SJCRH30 (cell line): ENCODE measurements at places on chromosomes 4 and X. TPM values are rescaled to one million over a fixed set of nuclear protein-coding genes. Genes with fewer than 3 reads are reported as not detected.
A peak's percentile ranks its signal among the peaks of the same experiment; 100 is the strongest.

GPR82 gene
- not detected in 2 replicates for total RNA-seq

PCSK1N gene
- not detected in 2 replicates for total RNA-seq

KIAA1210 gene
- not detected in 2 replicates for total RNA-seq

IL13RA1 gene
- total RNA-seq = 38.6 and 41.6 TPM in 2 replicates

RASL11B gene
- 21.2 and 26.6 TPM in 2 replicates for total RNA-seq

MAGEA2 gene
- 0.83 TPM in 1 of 2 replicates, not detected in the other for total RNA-seq

DNA sequence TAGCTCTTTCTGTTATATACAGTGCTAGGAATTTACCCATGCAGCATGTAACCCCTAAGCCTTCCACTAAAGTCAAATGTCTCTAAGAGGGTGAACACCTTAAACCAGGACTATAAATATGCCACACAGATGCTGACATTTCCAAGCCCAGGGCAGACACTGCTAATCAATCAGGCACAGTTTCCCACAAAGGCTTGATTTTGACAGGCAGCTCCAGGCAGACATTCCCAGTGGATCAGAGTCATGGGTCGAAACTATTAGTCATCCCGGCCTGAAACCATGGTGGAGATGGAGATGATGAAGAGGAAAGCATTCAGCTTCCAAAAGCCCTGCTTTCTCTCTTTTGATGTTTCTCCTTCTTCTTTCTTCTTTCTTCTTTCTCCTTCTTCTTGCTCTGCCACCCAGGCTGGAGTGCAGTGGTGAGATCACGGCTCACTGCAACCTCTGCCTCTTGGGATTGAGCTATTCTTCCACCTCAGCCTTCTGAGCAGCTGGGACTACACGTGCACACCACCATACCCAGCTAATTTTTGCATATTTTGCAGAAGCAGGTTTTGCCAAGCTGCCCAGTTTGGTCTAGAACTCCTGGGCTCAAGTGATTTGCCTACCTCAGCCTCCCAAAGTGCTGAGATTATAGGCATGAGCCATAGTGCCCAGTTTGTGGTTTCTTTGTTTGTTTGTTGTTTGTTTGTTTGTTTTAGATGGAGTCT, 21.0 kb upstream of the SORCS2 start:
- no peaks in the 10 kb centered on the region for H3K27me3 ChIP-seq
- no peaks in the 10 kb centered on the region; the same call in 1 of the 2 replicates for H3K4me1 ChIP-seq
- H3K27ac ChIP-seq = no peak overlapping the region
- H3K36me3 ChIP-seq = no peaks in the 10 kb centered on the region
- H3K4me3 ChIP-seq = no peak overlapping the region

DNA sequence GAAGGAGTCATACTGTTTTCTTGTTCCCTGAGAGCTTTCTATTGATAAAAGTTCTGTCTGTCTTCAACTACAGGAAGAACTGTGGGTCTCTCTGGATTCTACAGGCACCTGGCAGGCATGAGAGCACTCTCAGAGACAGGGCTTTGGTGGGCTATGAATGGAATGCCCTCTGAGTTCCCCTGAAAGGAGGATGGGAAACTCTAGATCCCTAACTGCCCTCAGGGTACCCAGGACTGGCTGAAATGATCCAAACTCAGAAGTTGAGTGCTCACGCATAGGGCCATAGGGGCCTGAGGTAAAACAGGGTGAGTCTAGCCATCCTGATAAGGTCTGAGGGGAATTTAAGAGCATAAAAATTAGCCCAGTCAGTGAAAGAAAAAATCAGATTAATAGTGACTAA, 59.0 kb upstream of the SCRG1 start:
- DNase-seq = no peak
- H3K27ac ChIP-seq = no peak overlapping the region
- H3K36me3 ChIP-seq = no peaks in the 10 kb centered on the region
- no peak overlapping the region for H3K4me3 ChIP-seq
- H3K27me3 ChIP-seq = no peaks in the 10 kb centered on the region

GRCh38 chr4:16866974-16867373, 31.5 kb downstream of the LDB2 start:
- H3K27ac ChIP-seq = no peak overlapping the region
- DNase-seq = no peak
- no peaks in the 10 kb centered on the region for H3K4me1 ChIP-seq

GRCh38 chrX:153649178-153649914, 2.3 kb downstream of the DUSP9 start:
- no peak overlapping the region for H3K27ac ChIP-seq
- no peaks in the 10 kb centered on the region for H3K27me3 ChIP-seq
- H3K4me1 ChIP-seq = no peaks in the 10 kb centered on the region
- peak; percentile 34 for DNase-seq
- H3K4me3 ChIP-seq = no peak overlapping the region

- H3K4me1 ChIP-seq = no peaks in the 10 kb centered on the region
- DNase-seq = no peak
- no peak overlapping the region for H3K4me3 ChIP-seq
- H3K27me3 ChIP-seq = no peaks in the 10 kb centered on the region
- no peaks in the 10 kb centered on the region for H3K36me3 ChIP-seq
Observed at GRCh38 chr4:30402276-30402675, 317.9 kb upstream of the PCDH7 start.

DNA sequence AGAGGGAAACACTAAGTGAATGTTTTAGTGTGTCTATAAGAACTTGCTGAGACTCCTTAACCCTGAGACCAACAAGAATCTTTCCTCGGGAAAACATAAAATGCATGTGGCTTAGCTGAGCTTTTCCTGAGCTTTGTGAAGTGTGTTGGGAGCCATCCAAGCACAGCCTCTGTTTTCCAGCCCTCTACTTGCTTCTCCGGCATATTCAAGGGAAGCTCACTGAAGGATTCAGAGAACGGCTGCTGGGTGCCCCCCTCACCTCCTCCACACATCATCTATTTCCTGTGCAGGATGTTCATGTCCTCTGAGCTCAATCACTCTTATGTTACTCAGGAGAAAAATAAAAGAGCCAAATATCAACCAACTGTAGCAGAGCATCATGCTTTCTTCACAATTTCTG, 492.1 kb downstream of the IL15 start:
- no peaks in the 10 kb centered on the region for H3K4me1 ChIP-seq
- H3K36me3 ChIP-seq = peaks cover 9% of the 10 kb centered on the region
- H3K4me3 ChIP-seq = no peak overlapping the region
- DNase-seq = no peak

GRCh38 chr4:5036239-5036638, 15.0 kb upstream of the STK32B start:
- no peak overlapping the region for H3K4me3 ChIP-seq
- H3K36me3 ChIP-seq = no peaks in the 10 kb centered on the region
- no peaks in the 10 kb centered on the region for H3K27me3 ChIP-seq
- H3K27ac ChIP-seq = no peak overlapping the region

DNA sequence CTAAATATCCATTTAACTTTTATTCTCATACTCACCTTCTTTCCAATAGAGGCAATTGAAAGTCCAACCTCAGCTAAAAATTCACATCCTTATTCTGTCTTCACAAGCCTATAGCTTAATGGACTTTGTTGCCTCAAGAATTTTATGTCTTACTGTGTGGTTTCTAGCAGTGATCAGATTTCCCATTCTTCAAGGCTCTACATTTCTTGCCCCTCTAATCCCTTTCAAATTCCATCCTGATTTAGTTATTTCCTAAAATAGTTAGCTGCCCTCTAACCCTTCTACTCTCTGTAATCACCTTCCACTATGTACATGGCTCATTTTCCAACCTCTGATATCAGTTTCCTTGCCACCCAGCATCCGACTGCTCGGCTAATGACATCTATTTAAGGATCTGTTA, 204.1 kb upstream of the CENPE start:
- peaks cover 34% of the 10 kb centered on the region for H3K4me1 ChIP-seq
- H3K27me3 ChIP-seq = no peaks in the 10 kb centered on the region
- H3K36me3 ChIP-seq = no peaks in the 10 kb centered on the region
- H3K4me3 ChIP-seq = no peak overlapping the region
- DNase-seq = peak; percentile 17
- H3K27ac ChIP-seq = peak overlapping the region; percentile 40

- H3K27ac ChIP-seq = no peak overlapping the region
- no peak for DNase-seq
- no peak overlapping the region for H3K4me3 ChIP-seq
- H3K4me1 ChIP-seq = peaks cover 39% of the 10 kb centered on the region
- H3K27me3 ChIP-seq = no peaks in the 10 kb centered on the region
Observed at GRCh38 chr4:8557151-8558076, 22.8 kb upstream of the GPR78 start.

- peak; percentile 6 for DNase-seq
- no peak overlapping the region for H3K4me3 ChIP-seq
- no peak overlapping the region for H3K27ac ChIP-seq
- H3K4me1 ChIP-seq = no peaks in the 10 kb centered on the region
- no peaks in the 10 kb centered on the region for H3K36me3 ChIP-seq
Observed at GRCh38 chr4:100935090-100935489, 412.2 kb downstream of the PPP3CA start.

GRCh38 chr4:41385481-41385880, 128.8 kb downstream of the UCHL1 start:
- no peak overlapping the region for H3K4me3 ChIP-seq
- no peaks in the 10 kb centered on the region for H3K27me3 ChIP-seq
- H3K4me1 ChIP-seq = peaks cover 10% of the 10 kb centered on the region
- no peaks in the 10 kb centered on the region; the same call in 1 of the 2 replicates for H3K36me3 ChIP-seq
- H3K27ac ChIP-seq = no peak overlapping the region

DNA sequence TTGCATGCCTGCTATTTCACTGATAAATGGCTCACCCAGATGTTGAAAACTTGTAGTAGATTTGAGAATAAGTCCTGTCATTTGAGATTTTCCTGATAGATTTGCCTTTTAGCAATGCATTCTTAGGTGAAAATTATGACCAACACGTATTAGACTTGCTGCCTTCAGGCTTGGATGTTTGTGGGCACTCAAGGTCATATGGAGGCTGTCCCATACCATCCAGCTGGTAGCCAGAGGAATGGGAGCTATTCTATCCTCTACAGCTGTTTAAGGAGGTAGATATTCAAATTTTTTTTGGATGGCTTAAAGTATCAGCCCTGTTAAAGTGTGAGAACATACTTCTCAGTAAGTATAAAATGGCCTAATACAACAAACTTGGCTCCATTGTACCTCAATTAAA, 34.7 kb downstream of the RTL3 start:
- no peak overlapping the region for H3K27ac ChIP-seq
- DNase-seq = peak; percentile 24
